ENCODE measurements at places on chromosomes 6 and 20.

- H3K27ac ChIP-seq: peak overlapping the region; percentile 93
- H3K27me3 ChIP-seq: no peaks in the 10 kb centered on the region
- DNase-seq: peak; percentile 11
Observed at GRCh38 chr6:35468980-35469750, 964 bp downstream of the RPL10A start.

- DNase-seq: no peak
- no peaks in the 10 kb centered on the region for H3K4me1 ChIP-seq
- no peaks in the 10 kb centered on the region for H3K36me3 ChIP-seq
- no peak overlapping the region for H3K4me3 ChIP-seq
Observed at GRCh38 chr6:15901141-15902115, 227.5 kb upstream of the MYLIP start.

- H3K4me3 ChIP-seq: no peak overlapping the region
- no peak for DNase-seq
Observed at GRCh38 chr6:88814909-88815308, 148.5 kb downstream of the RNGTT start.

GRCh38 chr6:22110061-22110460 lies 186.8 kb downstream of the PRL start:
- H3K36me3 ChIP-seq: no peaks in the 10 kb centered on the region
- H3K4me3 ChIP-seq: no peak overlapping the region

DNA sequence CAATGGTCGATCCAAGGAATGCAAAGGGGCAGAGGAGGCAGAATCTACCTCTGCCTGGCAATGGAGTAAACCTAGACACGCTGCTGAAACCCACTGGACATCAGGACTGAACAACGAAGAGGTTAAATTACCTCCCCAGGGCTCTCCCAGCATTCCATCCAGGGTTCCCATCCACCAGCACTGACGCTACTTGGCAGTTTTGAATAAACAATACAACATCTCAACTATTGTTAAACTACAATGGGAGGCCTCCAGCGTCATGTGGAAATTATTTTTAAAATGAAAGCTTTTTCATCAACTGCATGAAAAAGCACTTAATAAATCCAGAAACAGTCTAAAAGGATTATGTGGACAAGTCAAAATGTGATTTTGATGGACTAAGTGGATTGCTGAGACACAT lies 96.8 kb upstream of the NHSL1 start:
- no peaks in the 10 kb centered on the region for H3K27me3 ChIP-seq
- no peak overlapping the region for H3K4me3 ChIP-seq
- no peaks in the 10 kb centered on the region for H3K36me3 ChIP-seq
- H3K4me1 ChIP-seq: no peaks in the 10 kb centered on the region
- H3K27ac ChIP-seq: no peak overlapping the region

DNA sequence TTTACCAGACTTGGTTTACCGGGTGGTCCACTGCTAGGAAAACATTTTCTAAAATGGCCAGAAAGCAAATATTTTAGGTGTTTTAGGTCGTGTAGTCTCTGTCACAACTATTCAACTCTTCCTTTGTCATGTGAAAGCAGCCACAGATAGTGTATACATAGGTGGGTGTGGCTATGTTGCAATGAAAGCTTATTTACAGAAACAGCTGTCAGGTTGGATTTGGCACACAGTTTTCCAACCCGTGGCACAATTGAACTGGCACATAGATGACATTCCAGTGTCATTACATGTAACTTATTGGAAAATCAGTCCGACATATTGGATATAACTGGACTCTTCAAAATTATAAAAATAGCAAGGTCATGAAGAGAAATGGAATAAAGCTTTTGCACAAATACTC lies 68.9 kb upstream of the KCNQ5 start:
- no peaks in the 10 kb centered on the region for H3K36me3 ChIP-seq
- no peak for DNase-seq
- H3K4me3 ChIP-seq: no peak overlapping the region
- no peak overlapping the region for H3K27ac ChIP-seq
- H3K4me1 ChIP-seq: peaks cover 12% of the 10 kb centered on the region
- H3K27me3 ChIP-seq: no peaks in the 10 kb centered on the region

Measured in thyroid gland (tissue), 4 donors.